Left renal cortex interstitium (tissue), 4 donors: ENCODE measurements at places on chromosomes 16 and 17. TPM values are rescaled to one million over a fixed set of nuclear protein-coding genes. Genes with fewer than 3 reads are reported as not detected.

The CCL17 gene
- polyA plus RNA-seq, result not detected

- DNase-seq, result no peak
Measured at GRCh38 chr16:66508248-66508913, 41.5 kb downstream of the TK2 start.

GRCh38 chr17:31490019-31490650, 98.7 kb downstream of the RAB11FIP4 start:
- DNase-seq, result no peak

DNA sequence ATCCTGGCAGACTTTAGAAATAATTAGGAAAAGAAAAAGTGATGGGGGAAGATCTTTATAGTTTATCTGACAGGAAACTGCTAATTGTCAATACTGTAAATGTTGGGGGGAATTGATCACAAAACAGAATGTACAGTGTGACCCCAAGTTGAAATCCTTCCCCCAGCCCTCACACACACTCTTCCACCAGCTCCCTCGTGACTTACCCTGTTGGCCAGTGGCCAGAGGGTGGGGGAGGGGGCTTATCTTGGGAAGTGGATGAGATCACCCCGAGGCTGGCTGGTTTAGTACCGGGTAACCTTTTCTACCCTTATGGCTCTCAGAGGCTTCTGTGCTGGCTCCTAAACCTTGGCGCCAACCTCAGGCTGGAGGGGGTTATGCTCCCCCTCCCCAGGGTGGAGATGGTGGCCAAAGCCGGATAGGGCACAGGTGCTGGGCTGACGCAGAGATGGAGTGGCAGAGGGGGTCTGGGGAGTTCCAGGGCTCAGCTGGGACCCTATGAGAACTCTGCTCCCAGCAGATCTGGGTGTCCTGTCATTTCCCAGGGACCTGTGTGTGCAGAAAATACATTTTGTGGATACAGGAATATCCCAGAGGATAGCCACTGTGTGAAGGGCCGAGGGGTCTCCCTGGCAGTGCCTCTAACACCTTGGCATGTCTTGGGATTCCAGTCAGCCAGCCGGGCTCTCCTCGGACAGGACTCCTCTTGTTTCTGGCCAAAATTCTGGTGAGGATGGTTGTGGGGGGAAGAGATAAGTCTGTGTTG, 18.6 kb downstream of the CDH16 start:
- DNase-seq, result peak; percentile 65

DNA sequence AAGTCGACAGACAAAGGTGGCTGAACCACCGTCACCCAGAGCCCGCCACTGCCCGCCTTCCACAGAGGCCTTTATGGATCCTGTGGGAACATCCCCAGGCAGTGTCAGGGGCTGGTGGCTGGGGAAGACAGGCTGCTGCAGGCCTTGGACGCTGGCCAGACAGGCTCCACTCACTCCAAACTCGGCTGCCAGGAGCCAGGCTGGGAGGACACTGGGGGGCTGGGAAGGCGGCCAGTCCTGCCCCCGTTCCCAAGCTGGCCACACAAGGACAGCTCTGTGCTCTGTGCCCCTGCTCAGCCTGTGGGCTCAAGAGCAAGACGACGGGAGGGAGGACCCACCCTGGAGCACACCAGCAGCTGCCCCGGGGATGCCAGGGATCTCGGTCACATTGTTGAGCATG, 7.6 kb upstream of the LCAT start:
- DNase-seq, result no peak

GRCh38 chr17:7001318-7001961, 5.6 kb downstream of the ALOX12 start:
- no peak for DNase-seq

- DNase-seq, result no peak
Measured at GRCh38 chr17:81888105-81888987, 3.0 kb downstream of the ALYREF start.
